ENCODE measurements at places on chromosomes 1 and 21.

- no peak for DNase-seq
Observed at GRCh38 chr21:42555756-42556438, 42.2 kb downstream of the SLC37A1 start.

- DNase-seq: no peak
Observed at GRCh38 chr1:11806307-11806936, 431 bp downstream of the CLCN6 start.

- no peak for DNase-seq
Observed at GRCh38 chr1:165383067-165383466, 26.6 kb upstream of the LMX1A start.

- no peak for DNase-seq
Observed at GRCh38 chr21:32878661-32879060, 107.1 kb upstream of the PAXBP1 start.

DNA sequence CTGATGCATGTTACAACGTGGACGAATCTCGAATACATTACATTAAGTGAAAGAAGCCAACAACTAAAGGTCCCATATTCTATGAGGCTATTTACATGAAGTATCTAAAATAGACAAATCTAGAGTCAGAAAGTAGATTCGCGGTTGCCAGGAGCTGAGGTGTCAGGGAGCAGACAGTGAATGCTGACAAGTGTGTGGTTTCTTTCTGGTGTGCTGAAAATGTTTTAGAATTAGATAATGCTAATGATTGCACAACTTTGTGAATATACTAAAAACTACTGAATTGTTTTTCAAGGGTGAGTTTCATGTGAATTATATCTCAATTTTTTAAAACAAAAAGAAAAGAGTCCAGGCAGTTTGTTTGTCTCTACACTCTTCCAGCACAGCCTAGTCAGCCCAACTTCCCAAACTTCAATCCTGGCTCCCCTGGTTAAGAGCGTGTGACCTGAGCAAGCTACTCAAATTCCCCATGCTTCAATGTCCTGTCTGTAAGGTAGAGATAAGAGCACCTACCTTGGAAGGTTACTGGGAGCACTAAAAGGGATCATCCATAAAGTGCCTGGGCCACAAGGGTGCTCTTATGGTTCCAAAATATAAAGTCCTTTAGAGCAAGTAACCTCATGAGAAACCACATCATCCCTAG is 20.9 kb downstream of the HLCS start:
- DNase-seq: no peak

DNA sequence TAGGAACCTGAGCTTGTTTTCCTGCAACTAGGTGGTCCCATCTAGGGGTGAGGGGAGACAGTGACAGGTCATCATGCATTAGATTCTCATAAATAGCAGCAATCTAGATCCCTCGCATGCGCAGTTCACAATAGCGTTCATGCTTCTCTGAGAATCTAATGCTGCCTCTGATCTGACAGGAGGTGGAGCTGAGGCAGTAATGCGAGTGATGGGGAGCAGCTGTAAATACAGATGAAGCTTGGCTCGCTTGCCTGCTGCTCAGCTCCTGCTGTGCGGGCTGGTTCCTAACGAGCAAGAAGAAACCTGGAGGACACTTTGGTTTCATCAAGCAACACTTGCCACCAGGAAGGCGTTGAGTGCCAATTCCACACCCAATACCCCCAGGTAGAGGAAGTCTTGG is 95.1 kb upstream of the OLIG2 start:
- no peak for DNase-seq

DNA sequence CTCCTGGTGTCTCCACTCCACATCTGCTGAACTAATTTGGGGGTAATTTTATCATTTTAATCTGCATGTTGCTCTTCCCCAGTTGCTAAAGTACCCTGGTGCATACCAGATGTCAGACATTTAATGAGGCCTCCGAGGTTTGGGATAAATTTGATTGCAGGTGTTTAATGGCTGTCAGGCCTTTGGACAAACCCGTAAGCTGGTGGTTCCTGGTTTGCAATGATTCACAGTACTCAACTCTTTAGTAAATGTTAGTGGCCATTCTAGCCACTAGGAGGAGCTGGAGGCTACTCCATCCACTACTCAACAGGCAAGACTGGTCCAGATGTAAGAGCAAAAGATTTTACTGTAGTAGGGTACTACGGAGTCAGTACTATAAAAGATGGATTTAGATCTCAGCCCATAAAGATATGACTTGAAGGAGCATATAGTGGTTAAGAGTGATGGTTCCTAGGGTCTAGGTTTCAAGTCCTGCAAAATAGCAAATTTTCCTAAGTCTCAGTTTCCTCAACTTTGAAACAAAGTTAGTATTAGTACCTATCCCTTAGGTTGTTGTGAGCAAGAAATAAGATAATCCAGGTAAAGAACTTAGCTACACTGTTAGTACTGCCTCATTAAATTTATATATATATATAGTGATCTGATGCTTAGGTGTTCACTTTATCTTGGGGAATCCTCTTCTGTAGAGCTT is 132.8 kb downstream of the SNX7 start:
- peak; percentile 32 for DNase-seq

DNA sequence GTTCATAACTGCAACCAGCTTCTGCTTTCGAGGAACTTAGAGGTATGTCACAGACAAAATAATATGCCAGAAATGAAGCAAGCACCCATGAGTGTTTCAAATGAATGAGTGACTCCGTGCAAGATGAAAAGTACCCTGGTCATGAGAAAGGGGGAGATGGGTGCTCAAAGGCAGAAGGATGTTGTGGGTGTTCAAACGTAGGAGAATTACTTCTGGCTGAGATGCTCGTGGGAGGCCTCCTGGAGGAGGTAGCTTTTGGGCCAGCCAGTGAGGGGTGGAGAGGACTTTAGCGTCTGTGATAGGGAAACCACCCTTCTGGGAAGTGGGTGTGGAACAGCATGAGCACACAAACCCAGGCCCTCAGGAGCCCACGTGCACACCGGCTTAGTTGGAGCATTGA is 113.8 kb downstream of the SYF2 start:
- no peak for DNase-seq

DNA sequence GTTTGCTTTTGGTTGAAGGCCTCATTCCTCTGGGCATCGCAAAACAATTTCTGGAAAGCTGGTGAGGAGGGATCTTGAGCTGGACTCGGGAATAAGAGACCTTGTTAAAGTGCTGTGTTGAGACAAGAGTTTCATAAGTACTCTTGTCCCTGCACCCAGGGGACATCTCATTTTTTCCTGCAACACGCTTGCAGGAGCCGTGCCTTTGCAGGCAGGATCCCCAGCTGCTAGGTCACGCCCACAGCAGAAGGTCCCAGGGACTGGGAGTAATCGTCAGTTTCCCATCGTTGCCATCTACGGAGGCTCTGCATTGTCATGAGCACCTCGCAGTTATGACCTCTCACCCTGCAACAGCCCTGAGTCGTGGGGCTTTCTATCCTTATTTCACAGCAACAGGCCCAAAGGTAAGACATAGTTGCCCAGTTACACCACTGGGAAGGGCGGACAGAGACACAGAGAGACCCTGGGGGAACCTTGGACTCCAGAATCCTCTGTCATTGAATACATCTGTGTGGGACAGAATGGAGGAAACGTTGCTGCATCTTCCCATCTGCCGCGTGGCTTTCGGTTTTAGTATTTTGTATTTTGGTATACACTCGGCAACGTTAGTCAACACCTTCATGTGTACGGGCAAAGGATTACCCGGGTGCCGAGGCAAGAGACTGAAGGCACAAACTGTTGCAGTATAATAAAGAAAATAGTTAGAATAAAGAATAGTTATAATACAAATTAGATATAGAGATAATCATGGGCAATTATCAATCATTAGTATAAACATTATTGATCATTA is 60.4 kb upstream of the DMRTB1 start:
- no peak for DNase-seq

DNA sequence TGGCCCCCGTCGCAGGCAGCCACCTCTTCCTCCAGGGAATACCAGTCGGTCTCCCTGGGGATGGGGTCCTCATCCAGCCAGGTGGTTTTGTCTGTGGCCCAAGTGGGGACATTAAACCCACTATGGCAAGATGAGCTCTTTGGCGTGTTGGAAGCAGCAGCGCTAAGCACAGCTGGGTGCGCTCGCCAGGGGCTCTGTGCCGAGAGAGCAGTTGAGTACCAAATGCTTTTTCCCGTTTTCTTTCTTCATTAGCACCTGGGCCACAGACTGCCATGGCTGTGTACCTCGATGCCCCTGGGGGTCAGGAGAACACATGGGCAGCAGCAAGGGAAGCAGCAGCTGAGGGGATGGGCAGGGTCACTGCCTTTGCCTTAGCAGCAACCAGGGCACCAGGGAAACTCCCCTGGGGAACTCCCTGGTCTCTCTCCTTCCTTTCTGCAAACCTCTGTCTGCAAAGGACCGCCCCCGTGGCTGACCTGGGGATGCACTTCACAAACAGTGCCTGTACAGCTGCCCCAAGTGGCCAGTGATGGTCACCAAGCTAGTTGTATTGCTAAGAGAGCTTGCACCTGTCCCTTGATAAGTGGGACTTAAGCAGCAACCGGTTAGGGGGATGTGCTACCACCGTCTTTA is 31.1 kb downstream of the EDARADD start:
- peak; percentile 65 for DNase-seq

DNA sequence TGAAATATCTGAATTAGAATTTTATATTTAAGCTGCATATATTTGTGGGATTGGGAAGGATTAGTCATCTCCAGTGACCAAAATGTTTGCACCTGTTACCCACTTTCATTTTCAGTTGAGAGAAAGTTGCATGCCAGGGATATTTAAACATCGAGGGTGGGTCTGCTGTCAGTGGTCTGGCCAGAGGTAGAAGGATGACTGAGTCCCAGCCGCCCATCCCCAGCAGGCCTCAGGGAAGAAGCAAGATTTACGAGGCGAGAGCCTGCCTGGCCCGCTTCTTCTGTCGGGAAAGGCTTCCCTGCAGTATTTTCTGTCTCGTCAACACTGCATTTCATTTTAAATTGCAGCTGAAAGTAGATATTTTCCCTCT is 1.4 kb upstream of the MAN1C1 start:
- DNase-seq: peak; percentile 7

- DNase-seq: no peak
Observed at GRCh38 chr1:159839116-159839849, 12.6 kb downstream of the SLAMF8 start.

DNA sequence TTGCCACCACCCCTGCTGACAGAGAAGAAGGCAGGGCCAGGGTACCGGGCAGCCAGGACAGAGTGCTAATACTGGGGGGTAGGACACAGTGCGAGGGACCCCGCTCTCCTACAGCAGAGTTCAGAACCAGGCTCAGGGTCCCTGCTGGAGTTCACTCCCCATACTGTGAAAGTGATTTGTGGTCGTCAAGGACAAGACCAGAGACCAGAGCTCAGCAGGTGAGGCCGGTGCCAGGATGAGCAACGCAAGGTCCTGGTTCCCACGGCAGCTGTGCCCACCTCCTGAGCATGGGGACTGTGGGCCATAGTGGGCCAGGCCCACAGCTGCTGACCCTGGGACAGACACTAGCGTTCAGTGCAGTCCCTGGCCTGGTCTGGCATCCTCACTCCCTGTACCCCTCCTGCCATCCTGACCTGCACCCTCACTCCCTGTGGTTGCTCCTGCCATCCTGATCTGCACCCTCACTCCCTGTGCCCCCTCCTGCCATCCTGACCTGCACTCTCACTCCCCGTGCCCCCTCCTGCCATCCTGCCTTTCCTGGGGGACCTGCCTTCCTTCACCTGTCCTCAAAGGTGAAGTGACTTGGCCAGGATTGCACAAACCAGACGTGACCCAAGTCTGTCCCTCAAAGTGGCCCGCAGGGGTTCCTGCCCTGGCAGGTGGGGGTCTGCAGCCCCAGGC is 13.8 kb upstream of the PTTG1IP start:
- DNase-seq: peak; percentile 57

- DNase-seq: no peak
Observed at GRCh38 chr1:180519846-180520245, 17.5 kb upstream of the ACBD6 start.

DNA sequence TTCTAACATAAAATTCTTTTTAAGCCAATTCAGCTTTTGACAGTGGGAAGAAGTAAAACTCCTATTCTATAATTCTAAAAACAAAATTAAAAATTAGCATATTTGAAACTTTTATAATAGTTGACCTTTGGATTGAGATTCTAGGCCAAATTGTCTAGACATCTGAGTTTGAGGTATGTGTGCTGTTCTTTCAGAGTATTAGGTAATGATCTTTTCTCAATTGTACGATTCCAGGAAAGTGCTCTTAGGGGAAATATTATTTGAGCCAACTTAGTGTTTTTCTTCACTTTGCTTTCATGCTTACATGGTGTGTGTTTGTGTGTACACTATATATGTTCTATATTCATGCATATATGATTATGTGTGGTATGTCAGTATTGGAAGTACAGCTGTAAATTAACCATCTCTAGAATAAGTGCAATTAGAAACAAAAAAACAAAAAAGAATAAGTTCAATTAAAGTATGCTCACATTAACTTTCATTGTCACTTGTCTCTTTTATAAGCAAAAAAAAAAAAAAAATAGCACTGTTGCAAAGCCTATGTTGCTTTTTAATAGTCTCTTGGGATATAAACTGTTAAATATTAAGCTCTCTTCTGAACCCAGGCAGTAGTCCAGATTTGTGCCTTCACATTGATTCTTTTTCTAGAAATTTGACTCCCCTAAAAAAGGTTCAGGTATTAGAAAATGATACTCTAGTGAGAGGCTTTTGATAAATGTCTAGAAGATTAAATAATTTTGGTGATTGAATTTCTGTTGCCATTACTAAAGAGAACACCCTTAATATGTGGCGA is 132.2 kb downstream of the ATP5PO start:
- DNase-seq: no peak

DNA sequence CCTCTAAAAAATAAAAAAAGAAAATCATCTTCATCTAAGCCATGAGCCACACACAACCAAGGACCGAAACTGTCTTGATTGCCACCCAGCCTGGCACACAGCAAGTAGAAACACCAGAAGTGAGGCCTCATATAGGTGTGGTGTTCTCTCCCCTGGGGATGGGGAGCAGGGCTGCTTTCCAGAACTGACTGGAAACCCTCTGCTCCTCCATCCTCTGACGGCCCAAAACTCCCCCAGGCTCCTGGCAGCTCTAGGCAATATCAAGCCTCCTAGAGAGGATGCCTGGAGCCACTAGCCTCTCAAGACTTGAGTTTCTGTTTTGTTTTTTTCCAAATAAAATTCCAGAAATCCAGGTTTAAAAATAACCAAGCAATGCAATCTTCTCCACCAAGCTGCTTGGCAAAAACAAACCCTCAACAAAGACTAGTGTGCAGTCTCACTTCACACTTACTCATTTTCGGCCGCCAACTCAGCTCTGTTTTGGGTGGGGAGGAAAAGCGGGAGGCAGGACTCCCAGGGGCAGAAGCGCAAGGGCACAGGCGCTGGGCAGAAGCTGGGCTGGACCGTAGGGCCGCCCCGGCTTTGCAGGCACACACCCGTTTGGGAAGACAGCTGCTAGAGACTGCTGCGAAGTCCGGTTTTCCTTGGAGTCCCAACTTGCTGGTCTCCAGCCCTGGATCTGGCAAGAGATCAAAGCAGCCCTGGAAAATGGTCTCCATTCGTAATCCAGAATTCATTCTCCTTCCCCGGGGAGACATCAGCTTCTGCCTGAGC is 78.2 kb upstream of the CAPZB start:
- peak; percentile 34 for DNase-seq

- DNase-seq: no peak
Observed at GRCh38 chr1:8389958-8390535, 72.1 kb downstream of the SLC45A1 start.
